Tibial nerve (tissue), 4 donors: ENCODE measurements at places on chromosomes 5 and 9. TPM values are rescaled to one million over a fixed set of nuclear protein-coding genes. Genes with fewer than 3 reads are reported as not detected.

- H3K27ac ChIP-seq = no peak overlapping the region
- H3K27me3 ChIP-seq = no peaks in the 10 kb centered on the region
- H3K4me3 ChIP-seq = no peak overlapping the region
- no peaks in the 10 kb centered on the region for H3K36me3 ChIP-seq
- no peak for DNase-seq
- no peaks in the 10 kb centered on the region for H3K4me1 ChIP-seq
These were observed 87.4 kb upstream of the FER start for GRCh38 chr5:108660291-108660690.

DNA sequence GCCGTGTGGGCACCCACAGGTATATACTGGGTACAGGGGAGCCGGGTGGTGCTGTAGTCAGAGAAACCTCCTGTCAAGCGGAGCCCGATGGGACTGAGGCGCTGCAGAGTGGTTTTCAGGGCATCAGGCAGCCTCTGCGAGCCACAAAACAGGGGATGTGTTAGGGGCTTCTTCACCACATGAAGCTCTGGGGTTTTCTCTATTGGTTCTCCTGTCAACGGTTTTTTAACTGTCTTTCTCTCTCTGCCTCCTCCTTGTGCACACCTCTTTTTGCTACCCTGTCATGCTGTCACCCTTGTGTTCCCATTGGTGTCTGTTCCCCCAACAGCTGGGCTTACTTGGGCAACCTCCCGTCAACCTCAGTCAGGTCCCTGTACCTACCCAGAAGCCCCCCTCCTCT, 19.9 kb downstream of the RALGPS1 start:
- H3K36me3 ChIP-seq = no peaks in the 10 kb centered on the region
- H3K27me3 ChIP-seq = no peaks in the 10 kb centered on the region
- H3K4me3 ChIP-seq = no peak overlapping the region
- DNase-seq = no peak
- no peaks in the 10 kb centered on the region for H3K4me1 ChIP-seq

DNA sequence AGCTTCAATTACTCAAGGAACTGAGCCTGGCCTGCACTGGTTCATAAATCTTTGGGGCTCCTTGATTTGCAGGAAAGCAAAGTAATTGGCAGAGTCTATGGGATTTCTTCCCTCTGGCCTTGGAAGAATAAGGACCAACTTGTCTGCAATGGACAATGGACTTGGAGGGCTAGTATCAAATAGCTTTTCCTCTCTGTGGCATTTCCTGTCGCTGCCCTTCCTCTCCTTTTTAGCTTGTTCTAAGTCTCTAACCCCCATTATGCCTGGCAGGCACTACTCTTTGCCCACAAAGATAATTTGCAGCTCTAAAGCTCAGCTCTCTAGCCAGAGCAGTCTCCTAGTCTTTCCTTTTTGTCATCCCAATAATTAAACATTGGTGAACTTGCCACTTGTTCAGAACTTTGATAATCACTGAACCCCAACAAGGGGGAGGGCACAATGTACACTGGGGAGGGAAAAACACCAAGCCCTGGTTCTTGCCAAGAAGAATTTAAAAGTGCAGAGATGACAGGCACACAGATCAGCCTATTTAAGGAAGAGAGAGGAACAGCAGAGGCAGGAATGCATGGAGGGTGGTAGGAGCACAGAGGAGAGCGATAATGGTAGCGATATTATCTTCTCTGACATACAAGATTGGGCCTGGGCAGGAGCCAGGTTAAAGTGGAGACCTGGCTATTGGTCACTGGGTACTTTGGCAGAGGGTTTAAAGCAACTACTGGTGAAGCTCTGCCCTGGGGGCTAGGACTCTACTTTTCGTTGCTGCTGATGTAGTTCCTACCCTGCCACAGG, 38.5 kb downstream of the FAM219A start:
- DNase-seq = no peak
- no peaks in the 10 kb centered on the region for H3K27me3 ChIP-seq
- H3K36me3 ChIP-seq = no peaks in the 10 kb centered on the region
- H3K4me1 ChIP-seq = no peaks in the 10 kb centered on the region
- H3K4me3 ChIP-seq = no peak overlapping the region

Gene SH3RF2
- total RNA-seq = 2.0 TPM

DNA sequence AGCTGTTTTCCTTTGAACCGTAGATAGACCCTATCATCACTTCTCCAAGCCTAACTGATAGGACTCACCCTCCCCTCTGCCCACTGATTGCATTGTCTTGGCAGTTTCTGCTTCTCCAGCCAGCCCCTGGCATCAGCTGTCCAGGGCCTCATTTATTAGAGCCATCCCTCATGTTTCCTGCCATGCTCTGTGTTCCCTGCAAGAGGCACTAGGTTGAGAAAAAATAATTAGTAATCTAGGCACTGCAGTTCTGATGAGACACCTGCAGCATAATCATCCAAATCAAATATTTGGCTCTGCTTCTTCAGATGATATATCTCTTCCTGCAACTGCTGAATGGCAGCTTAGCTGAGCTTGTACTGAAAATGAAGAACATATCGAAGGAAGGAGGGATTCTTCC, 303.0 kb upstream of the TLE4 start:
- H3K36me3 ChIP-seq = no peaks in the 10 kb centered on the region
- no peak overlapping the region for H3K4me3 ChIP-seq
- no peak for DNase-seq
- H3K27me3 ChIP-seq = no peaks in the 10 kb centered on the region
- no peaks in the 10 kb centered on the region for H3K4me1 ChIP-seq
- no peak overlapping the region for H3K27ac ChIP-seq

DNA sequence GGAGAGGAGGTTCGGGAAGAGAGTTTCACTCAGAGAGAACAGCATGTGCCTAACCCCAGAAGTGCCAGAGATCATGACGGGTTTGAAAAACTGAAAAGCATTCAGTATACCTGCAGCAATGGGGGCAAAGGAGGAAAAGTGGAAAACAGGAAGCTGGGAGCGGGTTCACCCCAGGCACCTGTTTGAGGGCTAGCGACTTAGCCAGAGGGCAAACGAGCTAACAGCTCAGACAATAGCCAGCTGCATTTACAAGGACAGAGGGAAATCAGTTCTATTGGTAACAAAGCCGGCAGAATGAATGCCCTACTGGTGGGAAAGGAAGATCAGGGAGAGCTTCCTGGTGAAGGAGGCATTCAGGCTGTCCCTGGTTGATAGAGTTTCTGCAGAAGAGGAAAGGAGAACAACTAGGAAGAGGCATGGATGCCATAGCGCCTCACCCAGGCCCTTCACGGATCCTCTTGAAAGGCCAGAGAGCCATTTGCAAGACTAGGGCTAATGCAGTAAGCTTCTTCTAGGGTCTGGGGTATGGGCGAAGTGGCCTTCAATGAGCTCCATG, 141.7 kb upstream of the ADRA1B start:
- H3K27ac ChIP-seq = no peak overlapping the region
- DNase-seq = no peak
- H3K36me3 ChIP-seq = no peaks in the 10 kb centered on the region
- H3K27me3 ChIP-seq = no peaks in the 10 kb centered on the region
